ENCODE measurements at places on chromosomes 11 and 22.

DNA sequence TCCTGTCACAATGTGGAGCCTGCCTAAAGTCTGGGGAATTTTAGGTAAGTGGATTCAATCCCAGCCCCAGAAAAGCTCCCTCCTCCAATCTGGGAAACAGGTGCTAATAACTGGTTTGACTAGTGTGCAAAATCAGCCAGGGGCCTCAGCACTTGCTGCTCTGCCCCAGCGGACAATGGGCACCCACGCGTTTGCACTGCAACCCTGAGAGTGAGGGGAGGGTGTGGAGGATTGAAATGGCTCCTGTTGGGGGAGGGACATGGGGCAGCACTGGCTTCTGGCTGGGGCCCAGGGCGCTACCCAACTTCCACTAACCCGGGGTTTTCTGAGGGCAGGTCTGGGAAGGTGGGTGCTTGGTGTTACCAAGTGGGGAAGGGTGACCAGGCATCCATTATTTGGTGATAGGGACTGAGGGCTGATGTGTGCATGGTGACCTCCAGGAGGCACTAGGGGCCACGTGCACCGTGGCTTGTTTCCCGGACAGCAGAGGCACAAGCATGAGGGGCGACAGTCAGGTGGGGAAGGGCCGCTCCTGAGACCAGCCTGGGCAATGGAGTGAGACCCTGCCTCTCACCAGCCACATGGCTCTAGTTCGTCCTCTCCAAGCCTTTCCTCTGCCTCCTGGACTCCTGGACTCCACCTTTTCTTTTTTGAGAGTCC, 4.3 kb upstream of the PNPLA5 start:
- DNase-seq: no peak

DNA sequence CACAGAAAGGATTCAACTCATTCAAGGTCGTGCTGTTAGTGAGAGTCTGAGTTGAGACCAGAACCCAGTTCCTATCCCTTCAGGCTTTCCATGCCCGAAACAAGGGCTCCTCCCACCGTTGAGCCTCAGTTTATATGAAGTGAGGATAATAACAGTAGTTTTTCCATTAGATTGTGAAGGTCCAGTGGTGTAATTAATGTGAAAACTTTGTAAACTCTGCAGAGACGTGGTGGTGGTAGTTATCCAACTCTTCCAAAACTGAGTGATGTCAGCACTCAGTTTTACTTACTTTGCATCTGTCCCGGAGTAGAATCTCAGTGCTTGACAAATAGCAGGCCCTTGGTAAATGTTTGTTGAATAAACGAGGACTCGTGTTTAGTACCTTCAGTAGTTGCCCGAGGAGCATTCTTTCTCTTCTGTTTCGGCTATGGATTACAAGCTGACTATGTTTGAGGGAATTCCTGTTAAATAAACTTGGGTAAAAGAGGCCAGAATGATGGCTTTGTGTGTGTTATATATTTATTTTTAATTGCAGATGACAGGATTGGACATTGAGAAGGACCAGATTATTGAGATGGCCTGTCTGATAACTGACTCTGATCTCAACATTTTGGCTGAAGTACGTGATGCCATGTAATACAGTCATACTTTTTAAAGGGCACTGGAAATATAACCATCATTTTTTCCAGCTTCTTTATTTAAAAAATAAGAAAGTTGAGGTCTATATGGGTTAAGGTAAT, 1.0 kb downstream of the REXO2 start:
- DNase-seq: no peak

DNA sequence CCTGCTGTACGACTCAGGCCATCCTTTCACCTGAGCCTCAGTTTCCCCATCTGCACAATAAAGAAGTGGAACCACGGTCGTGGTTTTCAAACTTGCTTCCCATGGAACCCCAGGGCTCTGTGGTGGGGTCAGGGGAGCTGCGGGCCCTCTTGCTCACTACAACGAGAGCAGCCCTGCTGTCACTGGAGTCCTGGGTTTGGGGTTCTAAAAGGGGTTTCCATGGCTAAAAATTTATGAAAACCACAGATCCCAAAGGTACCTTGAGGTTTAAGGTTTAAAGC, 45.4 kb upstream of the CARS1 start:
- no peak for DNase-seq

GRCh38 chr22:32410459-32410858, 1.6 kb downstream of the RTCB start:
- no peak for DNase-seq

- DNase-seq: peak; percentile 8
Observed at GRCh38 chr11:117875382-117876058, 938 bp downstream of the FXYD6 start.

DNA sequence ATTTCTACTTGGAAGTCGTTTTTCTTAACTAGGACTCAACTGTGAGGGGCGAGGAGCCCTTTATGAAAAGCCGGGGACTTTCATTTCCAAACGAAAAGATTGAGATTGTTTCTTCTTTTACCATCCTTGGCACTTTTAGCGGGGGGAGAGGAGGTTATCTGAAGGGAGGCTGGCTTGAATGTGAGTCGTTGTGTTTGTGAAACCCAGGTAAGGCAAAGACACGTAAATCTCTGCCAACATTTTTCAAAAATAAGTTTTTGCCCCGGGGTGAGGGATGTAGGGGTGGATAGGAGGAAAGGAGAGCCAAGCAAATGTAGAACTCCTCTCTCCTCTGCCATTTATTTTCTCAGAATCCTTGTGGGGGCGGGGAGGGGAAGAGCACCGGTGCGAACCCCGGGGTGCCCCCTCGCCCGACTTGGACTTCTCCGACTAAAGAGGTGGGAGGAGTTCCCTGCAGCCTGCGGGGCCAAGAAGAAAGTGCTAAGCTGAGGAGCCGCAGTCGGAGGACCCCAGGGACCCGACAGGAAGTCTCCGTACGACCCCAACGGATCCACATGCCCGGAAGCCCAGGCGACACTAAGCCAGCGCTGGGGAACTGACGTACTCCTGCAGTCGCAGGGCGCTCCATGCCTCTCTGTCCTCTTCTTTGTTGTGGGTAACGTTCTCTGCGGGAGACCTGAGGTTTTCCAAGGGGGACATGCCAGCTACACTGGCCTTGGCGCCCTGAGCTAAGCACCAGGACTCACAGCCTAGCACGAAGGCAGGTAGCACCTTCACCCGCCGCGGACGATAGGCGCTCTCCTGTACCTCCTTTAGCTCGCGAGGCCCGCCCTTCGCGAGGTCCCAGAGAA, 2.4 kb upstream of the WT1 start:
- DNase-seq: no peak

GRCh38 chr11:69376155-69377028, 82.4 kb downstream of the MYEOV start:
- DNase-seq: no peak

DNA sequence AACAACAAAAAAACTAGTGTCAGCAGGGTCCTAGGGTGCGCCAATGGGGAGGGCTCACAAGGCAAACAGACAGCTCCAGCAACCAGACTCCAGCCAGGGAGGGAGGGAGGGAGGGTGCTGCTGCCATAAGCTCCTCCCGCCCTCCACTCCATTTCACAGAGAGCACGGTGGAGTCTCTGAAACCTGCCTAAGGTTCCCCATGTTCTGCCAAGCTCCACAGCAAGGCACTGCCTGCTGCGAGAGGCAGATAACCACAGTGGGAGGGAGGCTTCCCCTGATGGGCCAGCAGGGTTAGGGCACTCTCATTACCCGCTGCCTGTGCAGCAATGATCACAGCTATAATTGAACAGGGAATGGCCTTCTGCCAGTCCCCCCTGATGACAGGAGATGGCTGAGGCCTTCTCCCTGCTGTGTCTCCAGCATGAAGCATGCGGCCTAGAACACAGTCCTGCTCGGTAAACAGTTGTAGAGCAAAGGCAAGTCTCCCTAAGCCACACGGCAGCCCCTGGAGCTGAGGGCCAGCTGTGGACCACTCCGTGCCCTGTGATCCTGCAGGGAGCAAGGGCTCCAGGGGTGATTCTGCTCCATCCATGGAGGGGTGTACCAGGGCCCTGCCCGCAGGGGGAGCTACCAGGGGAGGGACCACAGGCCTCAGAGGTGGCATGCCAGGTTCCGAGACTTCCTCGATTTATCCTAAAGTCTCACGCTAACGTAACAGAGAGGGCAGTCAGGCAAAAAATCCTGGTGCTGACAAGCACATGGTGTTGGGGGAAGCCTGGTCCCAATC, 42.9 kb downstream of the PC start:
- DNase-seq: no peak

GRCh38 chr11:48006301-48006992, 26.1 kb downstream of the PTPRJ start:
- DNase-seq: peak; percentile 30

- no peak for DNase-seq
Observed at GRCh38 chr11:95147364-95147905, 57.8 kb downstream of the ENDOD1 start.

- DNase-seq: no peak
Observed at GRCh38 chr11:63882555-63883242, 34.3 kb downstream of the RCOR2 start.

- no peak for DNase-seq
Observed at GRCh38 chr11:108857382-108857781, 192.5 kb downstream of the DDX10 start.
